ENCODE measurements at places on chromosomes 2 and 18.

GRCh38 chr2:415986-416610 lies 128.2 kb upstream of the ALKAL2 start:
- no peak for DNase-seq

- no peak for DNase-seq
Measured at GRCh38 chr18:76459687-76460350, 35.2 kb downstream of the ZNF516 start.

- DNase-seq = no peak
Measured at GRCh38 chr2:14881651-14882327, 249.3 kb downstream of the LRATD1 start.

DNA sequence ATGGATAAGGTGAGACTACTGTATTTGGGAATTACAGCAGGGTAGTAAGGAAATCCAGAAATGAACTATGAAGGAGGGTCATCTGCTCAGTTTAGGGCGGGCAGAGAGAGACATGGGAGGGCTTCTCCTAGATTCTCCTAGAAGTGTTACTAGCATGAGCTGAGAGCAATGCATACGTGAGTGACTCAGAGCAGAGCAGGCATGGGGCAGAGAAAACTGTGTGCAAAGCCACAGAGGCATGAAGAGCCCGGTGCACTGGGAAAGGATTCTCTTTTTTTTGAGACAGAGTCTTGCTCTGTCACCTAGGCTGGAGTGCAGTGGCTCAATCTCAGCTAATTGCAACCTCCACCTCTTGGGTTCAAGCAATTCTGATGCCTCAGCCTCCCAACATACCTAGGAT lies 116.2 kb downstream of the SOCS6 start:
- DNase-seq = no peak

DNA sequence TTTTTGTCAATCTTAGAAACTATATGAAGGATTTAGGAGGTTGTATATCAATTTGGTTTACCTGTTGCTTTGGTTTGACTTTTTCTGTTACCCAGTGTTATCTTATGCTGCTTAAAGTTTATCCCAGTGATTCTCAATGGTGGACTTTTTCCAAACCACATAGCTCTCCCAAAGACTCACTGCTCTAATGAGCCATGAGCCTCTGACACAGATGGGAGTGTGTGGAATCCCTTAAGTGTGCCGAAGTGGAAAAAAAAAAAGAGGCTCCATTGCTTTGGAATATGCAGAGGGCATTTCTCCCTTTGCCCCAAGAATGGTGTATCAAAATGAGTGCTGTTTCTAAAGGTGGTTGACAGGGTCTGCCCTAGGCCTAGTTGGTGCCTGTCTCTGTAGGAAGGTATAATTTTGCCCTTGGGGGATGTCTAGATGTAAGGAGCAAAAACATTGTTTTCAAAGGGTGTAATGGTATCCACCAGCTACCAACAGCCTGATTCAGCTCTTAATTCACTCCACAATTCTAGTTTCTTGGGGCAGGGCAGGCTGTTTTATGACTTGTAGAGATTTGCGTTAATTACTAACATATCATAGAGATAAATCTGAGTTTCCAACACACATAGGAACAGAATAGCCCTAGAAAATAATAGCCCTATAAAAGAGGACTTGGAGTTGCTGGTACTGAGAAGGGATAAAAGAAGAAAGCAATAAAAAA lies 64.3 kb upstream of the CYP26B1 start:
- DNase-seq = no peak

- DNase-seq = no peak
Measured at GRCh38 chr18:69205925-69206324, 194.8 kb upstream of the DOK6 start.

GRCh38 chr2:85801871-85802270 lies 48.1 kb downstream of the ATOH8 start:
- no peak for DNase-seq

- DNase-seq = no peak
Measured at GRCh38 chr2:152611458-152612231, 105.6 kb downstream of the PRPF40A start.

- DNase-seq = no peak
Measured at GRCh38 chr18:58639751-58640427, 11.0 kb upstream of the ALPK2 start.

Measured in stimulated activated CD8-positive, alpha-beta memory T cell treated with anti-CD3 and anti-CD28 coated beads, Interleukin-7, amount 100 ng/mL, for 1 hour (primary cell).